Activated CD4-positive, alpha-beta T cell treated with anti-CD3 and anti-CD28 coated beads for 1 hour (primary cell): ENCODE measurements at places on chromosomes 7 and 10.

DNA sequence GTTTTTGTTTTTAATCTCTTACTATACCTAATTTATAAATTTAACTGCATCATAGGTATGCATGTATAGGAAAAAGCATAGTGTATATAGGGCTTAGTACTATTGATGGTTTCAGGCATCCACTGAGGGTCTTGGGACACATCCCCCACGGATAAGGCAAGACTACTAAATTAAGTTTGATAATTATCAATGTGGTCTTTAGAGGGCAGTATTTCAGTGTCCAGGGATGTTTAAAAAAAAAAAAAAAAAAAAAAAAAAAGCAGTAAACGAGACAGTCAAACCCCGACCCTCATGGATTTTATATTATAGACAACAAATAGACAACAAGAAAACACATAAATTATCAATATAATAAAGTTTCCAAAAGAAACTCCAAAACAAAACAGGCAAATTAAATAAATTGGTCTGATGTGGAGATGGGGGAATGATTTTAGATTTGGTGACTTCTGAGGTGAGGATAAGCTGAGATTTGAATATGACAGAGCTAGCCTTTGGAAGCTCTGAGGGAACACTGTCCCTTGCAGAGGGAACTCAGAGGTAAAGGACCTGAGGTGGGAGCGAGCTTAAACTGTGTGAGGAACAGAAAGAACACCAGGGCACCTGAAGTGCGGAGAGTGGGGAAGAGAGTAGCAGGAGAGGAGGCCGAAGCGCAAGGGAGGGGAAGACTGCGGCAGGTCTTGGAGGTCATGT lies 14.8 kb downstream of the ACSM6 start:
- DNase-seq, result no peak

GRCh38 chr7:40470091-40470592 lies 335.3 kb downstream of the SUGCT start:
- no peak for DNase-seq

DNA sequence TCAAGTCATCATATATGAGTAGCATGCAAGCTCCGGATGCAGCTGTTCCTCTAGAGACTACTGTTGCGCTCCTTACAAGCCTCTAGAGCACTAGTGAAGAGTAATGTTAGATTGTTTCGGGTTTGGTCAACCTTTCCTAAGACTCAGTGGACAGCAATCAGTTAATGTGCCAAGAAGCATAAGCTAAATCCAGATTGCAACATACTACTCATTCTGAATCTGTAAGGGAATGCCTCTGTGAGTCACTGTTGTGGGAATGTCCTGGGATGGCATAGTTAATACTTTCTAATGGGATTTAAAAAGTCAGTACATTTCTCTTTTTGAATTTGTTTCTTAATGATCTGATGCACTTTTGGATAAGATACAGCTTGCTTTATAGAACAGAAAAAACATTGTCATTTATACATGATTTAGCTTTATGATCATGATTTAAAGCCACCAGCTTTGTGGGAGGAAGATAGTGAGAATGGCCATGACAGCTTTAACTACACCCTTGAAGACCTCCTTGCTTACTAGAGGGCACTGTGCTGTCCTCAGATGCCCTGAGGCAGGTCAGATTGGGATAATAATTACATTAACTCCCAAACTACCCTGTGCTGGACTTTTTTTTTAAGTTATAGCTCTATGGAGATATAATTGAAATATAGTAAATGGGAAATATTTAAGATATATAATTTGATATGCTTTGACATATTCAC lies 138.4 kb downstream of the SDK1 start:
- DNase-seq, result no peak

- DNase-seq, result peak; percentile 13
Measured at GRCh38 chr7:12685550-12685949, 1.9 kb upstream of the ARL4A start.

- DNase-seq, result no peak
Measured at GRCh38 chr10:99582255-99582770, 37.9 kb downstream of the SLC25A28 start.

GRCh38 chr7:113550966-113551365 lies 367.8 kb downstream of the PPP1R3A start:
- no peak for DNase-seq
